ENCODE measurements at places on chromosomes 6 and 20.

GRCh38 chr6:5007531-5007930 lies 3.7 kb upstream of the RPP40 start:
- no peak for DNase-seq

DNA sequence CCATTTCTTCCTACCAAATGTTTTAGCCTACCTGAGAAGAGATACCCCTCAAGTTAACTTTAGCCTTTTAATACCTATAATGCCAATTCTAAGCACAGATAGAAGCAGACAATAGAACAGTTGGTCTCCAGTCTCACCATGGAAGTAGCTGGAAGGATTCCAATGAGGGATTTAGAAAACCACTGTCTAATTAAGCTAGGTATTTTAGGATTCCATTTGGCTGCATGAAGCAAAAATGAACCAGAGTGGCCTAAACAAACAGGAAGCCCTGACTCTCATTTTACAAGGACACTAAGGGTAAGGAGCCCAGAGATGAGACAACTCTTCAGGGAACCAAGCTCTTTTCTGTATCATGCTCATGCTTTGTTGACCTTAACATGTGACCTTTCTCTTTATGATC lies 199.2 kb downstream of the ALDH8A1 start:
- DNase-seq, result no peak

GRCh38 chr6:52326540-52327364 lies 35.2 kb upstream of the PAQR8 start:
- DNase-seq, result no peak

- DNase-seq, result no peak
These were observed 16.7 kb upstream of the ZFAND3 start for GRCh38 chr6:37802810-37803209.

DNA sequence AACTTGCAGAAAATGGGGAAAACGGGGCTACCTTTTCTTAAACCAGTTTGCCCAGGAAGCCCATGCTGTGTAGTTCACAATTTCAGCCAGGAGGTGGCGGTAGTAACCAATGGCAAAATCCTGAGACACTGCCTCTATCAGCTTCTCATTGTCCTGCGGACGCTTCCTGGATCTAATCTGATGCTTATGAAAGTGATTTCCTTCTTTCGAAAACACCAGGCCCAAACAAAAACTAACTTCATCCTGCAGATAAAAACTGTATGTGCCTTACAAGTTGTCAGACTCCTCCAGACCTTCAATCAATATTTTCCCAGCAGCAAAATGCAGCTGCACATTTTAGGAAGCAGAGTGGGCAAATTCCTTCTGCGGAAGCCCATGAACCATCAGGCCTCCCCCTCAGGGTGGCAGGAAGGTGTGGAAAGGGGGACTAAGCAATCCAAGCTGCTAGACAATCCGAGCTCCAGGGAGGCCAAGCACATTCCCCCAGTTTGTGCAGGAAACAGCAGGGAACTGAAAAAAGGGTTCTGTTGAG lies 88.5 kb downstream of the LY86 start:
- peak; percentile 88 for DNase-seq
